ENCODE measurements at places on chromosomes 4 and X. TPM values are rescaled to one million over a fixed set of nuclear protein-coding genes. Genes with fewer than 3 reads are reported as not detected.

DNA sequence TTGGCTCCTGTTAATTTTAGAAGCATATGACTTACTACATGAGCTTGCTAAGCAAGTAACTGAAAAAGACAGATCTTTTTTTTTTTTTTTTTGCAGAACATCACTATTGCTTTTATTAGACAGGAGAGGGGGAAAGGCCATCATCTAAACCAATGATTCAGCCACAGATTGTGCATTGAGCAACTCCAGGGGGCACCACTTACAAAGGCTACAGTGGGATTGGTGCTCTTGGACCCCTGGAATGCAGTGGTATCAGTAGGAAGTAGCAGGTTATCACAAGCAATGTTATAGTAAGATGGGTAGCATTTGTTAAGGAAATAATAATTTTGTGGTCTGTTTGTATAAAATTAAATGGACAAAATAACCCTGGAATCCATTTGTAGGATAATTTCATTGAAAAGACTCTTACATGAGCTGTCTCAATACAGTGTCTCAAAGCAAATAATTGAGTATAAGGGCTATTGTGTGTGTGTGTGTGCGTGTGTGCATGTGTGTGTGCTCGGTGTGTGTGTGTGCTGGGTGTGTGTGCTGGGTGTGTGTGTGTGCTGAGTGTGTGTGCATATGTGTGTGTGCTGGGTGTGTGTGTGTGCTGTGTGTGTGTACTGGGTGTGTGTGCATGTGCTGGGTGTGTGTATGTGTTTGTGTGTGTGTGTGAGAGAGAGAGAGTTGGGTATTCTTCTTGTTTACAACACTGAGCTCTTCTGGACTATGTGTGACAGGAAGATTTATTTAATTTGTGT lies 296.3 kb downstream of the PCDH7 start:
- no peaks in the 10 kb centered on the region for H3K36me3 ChIP-seq
- H3K4me1 ChIP-seq: peaks cover 1% of the 10 kb centered on the region

- H3K4me1 ChIP-seq: no peaks in the 10 kb centered on the region
- H3K27me3 ChIP-seq: no peaks in the 10 kb centered on the region
- H3K36me3 ChIP-seq: no peaks in the 10 kb centered on the region
- DNase-seq: no peak
- no peak overlapping the region for H3K27ac ChIP-seq
- H3K4me3 ChIP-seq: no peak overlapping the region
These were observed 122.8 kb downstream of the SLC10A7 start for GRCh38 chr4:146398896-146399445.

DNA sequence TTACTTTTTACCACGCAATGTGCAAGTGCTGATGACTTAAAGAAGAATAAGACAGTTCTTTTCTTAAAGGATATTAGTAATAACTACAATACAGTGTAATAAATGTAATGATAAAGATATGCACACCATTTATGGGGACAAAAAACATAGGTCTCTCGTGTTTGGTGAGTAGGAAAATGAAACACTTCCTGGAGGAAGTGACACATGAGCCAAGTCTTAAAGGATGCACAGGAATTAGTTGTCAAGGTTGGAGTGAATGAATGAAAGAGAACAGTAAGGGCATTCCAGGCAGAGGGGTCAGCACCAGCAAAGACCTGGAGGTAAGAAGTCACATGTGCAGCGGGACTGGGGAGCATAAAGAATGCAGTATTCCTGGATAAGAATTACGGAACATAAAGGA lies 112.7 kb downstream of the SH3RF1 start:
- H3K27me3 ChIP-seq: no peaks in the 10 kb centered on the region
- no peak overlapping the region for H3K27ac ChIP-seq
- H3K4me1 ChIP-seq: peaks cover 15% of the 10 kb centered on the region
- DNase-seq: no peak
- no peaks in the 10 kb centered on the region for H3K36me3 ChIP-seq

- H3K36me3 ChIP-seq: no peaks in the 10 kb centered on the region
- no peak overlapping the region for H3K4me3 ChIP-seq
- H3K27me3 ChIP-seq: no peaks in the 10 kb centered on the region
- no peak overlapping the region for H3K27ac ChIP-seq
- no peak for DNase-seq
These were observed 136.3 kb downstream of the HS6ST2 start for GRCh38 chrX:132821974-132822633.

DNA sequence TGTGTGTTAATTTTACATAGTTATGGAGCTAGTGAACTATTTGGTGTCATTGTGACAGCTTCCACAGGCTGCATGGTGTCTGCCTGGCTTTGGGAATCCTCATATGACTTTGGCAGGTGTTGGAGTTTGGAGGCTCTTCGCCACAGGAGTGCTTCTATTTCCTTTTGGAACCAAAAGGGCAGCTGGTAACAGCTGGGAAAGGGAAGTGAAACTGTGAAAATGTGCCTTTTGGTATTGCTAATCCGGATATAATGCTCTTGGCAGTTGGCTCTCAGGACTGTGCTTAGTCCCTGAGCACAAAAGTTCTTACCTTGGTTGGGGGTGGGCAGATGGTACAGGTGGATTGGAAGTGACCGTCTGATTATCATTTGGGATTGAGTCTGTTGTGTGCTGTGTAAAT lies 18.1 kb downstream of the OFD1 start:
- peaks cover 20% of the 10 kb centered on the region for H3K36me3 ChIP-seq
- no peak overlapping the region for H3K27ac ChIP-seq
- no peaks in the 10 kb centered on the region for H3K27me3 ChIP-seq
- peaks cover 14% of the 10 kb centered on the region for H3K4me1 ChIP-seq
- no peak overlapping the region for H3K4me3 ChIP-seq

The SMIM31 gene
- total RNA-seq: not detected

The GAGE12D gene
- total RNA-seq: not detected
